ENCODE measurements at places on chromosomes 1 and 21.
A peak's percentile ranks its signal among the peaks of the same experiment; 100 is the strongest.

DNA sequence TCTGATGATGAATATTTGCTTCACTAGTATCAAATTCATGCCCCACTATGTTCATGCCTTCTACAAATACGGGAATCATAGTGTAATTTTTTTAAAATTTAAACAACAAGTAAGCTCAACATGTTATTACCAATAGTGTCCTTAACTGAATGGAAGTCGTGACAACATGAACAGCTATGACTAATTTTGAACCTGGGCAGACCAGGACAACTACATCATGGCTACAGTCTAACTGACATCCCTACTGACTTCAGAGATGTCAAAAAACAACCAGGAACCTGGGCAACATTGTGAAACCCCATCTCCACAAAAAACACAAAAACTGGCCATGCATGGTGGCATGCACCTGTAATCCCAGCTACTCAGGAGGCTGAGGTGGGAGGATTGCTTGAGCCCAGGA, 33.5 kb upstream of the RAP1A start:
- DNase-seq: no peak

- no peak for DNase-seq
Observed at GRCh38 chr21:46639489-46640386, 4.3 kb downstream of the PRMT2 start.

DNA sequence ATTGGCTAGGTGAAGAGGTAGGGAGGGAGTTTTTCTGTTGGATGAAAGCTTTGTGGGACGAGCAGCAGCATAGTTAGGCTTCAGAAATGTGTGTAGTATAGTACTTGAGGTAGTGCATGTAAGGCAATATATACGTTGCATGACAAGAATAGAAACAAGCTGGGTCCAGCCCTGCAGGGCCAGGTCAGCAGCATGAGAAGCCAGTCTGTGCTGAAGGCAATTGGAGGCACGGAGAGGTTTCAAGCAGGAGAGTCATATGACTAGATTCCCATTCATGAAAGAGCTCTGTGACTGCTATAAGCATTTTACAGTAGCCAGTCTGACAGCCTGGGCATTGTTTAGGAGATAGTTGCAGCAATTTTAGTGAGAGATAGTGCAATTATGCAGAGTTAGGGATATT, 84.2 kb upstream of the DSCAM start:
- DNase-seq: no peak

DNA sequence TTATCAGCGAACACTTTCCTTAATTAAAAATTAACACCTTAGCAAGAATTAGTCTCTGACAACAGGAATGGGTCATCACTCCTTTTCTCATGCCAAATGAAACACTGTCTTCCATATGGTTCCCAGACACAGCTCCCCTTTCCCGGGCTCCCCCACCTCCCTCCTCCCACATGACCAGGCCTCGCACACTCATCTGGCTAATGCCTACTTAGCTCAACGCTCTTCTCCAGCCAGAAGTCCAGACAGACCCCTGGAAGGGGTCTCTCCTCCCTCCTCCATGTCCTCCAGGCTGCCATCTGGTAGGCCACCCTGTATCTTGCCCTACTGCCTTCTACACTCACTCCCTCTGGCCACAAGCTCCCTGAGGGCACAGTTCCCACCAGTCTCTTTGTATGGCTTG, 39.9 kb downstream of the KCNC4 start:
- no peak for DNase-seq

- no peak for DNase-seq
Observed at GRCh38 chr1:231073331-231073730, 33.3 kb upstream of the FAM89A start.

GRCh38 chr1:154970631-154971340, at the start of gene SHC1:
TSS of gene SHC1 (minus strand) at chr1:154970747. CDS start at chr1:154970526, 221 bp downstream.
- DNase-seq: no peak

DNA sequence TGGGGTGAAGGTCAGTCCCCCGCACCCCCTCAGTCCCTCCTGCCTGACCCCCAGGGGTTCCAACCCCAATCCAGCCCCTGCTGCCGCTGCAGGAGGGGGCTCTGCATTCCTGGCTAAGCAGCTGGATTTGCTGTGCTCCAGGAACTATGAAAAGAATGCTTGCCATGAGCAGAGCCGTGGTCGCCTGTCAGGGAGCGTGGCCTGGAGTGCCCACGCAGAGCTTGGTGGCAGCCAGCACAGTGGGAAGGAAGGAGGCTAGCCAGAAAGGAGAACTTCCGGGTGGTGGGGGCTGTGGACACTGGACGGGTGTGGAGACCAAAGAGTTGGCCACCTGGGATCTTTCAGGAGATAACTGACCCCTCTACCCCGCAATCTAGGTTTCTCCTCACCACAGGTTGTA, 5.6 kb downstream of the COL8A2 start:
- DNase-seq: no peak

- no peak for DNase-seq
Observed at GRCh38 chr1:199843861-199844260, 183.6 kb upstream of the NR5A2 start.

GRCh38 chr1:157047062-157047410, 1.5 kb upstream of the ARHGEF11 start:
- DNase-seq: no peak

DNA sequence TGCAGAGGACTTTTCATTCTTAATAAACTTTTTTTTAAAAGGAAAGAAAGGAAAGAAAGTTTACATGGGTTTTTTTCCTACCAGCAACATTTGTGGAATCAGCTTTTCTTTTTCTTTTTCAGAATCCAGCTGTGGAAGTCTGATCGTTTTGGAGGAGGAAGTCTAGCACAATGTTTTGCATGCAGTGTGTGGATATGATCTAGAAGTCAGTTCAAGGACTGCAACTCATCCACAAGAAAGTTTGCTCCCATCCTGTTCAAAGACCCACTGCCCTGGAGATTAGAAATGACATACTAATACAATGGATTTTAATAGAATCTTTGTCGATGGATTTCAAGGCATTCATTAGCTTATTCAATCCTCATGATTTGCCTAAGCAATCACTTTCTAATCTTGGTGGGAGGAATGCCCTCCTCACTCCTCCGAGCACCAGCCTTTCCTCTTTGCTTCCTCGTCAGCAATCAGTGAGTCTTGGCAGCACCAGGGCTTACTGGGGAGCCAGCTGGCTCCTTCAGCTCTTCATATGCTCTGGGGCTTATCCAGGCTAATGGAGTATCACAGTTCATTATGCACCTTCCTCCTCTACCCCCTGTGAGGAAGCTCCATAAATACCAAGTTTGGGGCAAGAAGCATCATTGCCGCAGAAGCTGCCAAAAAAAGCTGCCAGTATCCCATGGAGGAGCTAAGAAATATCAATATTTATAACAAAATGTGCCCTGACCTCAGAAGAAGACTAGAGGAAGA, 392.3 kb upstream of the PKN2 start:
- no peak for DNase-seq

DNA sequence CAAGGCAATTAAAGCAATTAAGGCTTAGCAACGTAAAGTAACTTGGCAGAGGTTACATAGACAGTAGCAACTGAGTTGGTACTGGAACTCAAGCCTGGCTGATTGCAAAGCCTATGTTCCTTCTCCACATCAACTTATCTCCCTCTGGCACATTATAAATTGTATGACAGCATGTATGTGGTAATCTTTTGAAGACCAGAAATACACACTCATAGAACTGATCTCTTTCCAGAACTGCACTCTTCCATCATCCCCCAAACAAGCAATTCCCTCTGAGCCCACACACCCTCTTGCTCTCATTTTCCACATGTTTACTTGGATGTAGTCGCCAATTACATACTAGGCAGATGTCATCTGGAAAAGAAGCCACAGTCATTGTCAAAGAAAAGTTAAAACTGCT, 502.2 kb downstream of the PLPP3 start:
- DNase-seq: no peak

GRCh38 chr1:182624577-182624976, 20.4 kb upstream of the RGS16 start:
- DNase-seq: no peak

GRCh38 chr1:16072616-16073484, 601 bp downstream of the FAM131C start:
- DNase-seq: peak; percentile 58

DNA sequence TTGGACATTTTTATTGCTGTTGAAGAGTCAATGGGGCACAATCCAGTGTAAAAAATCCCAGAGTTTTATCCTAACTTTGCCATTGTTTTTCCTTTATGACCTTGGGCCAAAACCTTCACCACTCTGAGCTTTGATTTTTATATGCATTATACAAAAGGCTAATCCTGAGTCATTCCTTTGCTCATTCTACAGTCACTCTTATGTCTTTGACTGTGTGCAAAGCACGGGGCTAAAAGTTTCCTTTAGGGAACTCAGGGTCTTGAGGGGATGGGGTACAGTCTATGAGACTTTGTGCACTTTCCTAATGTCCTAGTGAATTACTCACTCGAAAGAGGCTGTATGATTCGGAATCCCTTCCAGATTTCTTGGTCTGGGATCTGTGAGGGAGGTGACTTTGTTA, 543.2 kb upstream of the CAMK1G start:
- DNase-seq: no peak

- no peak for DNase-seq
Observed at GRCh38 chr1:154808261-154808908, 61.7 kb downstream of the KCNN3 start.

DNA sequence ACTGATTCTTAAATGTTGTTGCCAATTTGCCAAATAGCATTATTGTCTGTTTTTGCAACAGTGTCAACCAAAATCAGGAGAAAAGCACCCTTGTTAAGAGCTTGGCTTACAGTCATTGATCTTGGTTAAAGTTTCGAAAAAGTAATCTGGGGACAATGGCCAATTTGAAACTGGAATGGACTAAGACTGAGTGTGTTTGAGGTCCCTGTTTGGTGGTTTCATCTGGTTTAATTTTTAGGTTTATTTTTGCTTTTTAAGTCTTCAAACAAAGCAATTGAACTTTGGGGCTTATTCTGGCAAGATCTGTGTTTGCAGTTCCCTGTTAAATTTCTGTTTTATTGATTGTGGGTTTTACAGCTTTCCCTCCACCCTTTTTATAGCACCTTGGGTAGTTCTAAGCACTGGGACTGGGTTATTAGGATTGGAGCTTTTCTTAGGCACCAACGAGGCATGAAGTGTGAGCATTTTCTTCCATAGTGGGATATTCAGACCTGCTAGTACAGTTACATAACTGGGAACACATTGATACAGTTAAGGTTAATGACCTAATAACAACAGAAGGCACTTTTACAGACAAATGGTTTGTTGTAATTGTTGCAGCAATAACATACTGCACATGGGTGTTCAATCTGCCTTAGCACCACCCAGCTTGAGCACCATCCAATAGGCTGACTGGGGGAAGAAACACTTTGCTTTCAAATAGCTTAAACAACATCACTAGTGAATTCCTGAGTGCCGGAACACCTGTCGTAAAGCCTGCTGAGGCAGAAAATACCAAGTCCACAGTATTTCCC, 40.6 kb upstream of the MAP10 start:
- DNase-seq: peak; percentile 41

- DNase-seq: peak; percentile 11
Observed at GRCh38 chr1:218525031-218525430, 179.9 kb downstream of the TGFB2 start.

GRCh38 chr1:228751360-228752098, 16.2 kb downstream of the RHOU start:
- no peak for DNase-seq

DNA sequence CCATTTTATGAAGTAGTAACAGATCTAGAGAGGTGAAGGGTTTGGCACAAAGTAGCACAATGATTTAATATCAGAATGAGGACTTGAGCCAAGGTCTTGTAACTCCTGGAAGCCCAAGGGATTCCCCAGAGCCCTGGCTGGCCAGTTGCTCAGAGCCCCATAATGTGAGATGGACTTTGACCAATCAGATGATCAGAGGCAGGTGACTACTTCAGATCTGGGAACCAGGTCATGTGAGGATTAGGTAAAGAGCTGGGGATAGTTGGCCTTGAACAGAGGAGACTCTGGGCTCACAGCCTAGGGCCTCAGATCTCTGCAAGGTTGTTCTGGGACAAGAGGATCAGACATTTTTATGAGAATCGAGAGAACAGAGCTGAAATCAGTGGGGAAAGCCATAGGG, 18.9 kb downstream of the SHISAL2A start:
- no peak for DNase-seq

DNA sequence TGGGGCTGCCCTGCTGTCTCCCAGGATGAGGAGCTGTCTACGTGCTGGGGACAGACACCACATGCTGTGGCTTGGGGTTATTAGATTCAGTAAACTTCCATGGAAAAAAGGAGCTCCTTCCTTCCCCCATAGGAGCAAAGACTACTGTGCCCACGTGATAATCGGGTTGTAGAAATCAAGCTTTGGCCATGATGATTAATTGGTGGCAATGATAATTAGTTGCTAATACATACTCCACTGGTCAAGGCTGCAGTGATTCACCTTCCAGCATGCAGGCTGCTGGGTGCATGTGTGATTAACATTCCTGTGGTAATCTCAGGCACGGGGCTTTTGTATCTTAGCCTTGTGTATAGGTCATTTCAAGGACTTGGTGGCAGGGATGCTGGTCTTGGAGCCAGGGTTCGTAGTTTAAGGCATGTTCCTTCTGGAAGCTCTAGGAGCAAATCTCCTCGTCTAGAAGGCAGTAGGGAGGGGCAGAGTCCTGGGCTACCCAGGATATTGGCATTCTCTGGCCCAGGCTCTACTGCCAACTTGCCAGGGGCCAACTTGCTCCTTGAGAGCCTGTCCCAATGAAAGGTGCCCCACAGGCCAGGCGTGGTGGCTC, 41.4 kb downstream of the TMCO4 start:
- DNase-seq: no peak

- no peak for DNase-seq
Observed at GRCh38 chr1:2112280-2112701, 62.1 kb downstream of the PRKCZ start.

DNA sequence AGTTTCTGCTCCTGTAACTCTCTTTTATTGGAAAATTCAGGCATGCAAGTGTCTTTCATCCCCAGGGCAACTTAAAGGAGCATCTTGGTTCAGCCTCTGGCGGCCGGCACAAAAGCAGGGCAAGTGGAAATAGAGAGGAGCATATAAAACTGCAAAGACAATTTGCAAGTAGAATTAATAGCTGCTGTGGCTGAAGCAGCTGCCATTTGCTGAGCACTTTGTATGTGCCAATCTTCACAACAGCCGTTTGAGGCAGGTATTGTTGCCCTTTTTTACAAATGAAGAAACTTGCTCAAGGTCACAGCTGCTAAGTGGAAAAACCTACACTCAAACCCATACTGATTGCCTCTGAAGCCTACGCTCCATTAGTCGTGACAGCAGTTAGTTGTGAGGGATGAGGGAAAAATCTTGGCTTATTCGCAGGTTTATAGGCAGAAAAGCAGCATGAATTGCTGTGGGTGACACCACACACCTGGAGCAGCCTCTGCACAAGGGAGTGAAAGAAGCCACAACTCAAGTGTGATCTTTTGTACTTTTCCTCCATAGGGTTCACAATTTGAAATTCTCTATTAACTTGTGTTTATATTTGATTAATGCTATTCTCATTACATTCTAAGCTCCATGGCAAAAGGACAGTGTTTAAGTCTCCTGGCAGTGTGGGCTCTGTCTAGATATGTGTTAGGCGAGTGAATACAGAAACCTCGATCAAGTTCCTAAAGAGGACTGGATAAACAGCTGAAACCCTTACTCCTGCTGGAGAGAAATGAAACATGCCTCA, 99.0 kb upstream of the BEND5 start:
- DNase-seq: no peak

DNA sequence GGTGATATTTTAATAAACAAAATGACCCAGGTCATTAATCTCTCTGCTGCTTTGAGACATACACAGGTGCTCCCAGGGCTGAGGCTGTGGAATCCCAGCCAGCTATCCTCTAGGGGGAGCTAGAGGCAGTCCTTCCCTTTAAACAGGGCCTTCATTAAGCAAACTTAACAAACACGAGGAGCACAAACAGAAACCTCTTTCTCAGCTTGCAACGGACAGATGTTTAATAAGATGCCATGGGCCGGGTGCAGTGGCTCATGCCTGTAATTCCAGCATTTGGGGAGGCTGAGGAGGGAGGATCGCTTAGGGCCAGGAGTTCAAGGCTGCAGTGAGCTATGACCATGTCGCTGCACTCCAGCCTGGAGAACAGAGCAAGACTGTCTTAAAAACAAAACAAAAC, 106.7 kb downstream of the HIVEP3 start:
- DNase-seq: peak; percentile 43
